HEK293T (cell line): ENCODE measurements at places on chromosomes 3 and 15.

DNA sequence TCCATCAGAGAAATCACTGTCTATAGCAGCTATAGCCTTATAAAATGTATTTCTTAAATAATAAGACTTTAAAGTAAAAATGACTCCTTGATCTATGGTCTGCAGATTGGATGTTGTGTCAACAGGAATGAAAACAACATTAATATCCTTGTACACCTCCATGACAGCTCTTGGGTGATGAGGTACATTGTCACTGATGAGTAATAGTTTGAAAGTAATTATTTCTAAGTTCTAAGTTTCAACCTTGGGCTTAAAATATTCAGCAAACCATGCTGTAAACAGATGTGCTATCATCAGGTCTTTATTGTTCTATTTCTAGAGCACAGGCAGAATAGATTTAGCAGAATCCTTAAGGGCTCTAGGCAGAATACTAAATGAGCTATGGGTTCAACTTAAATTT lies 568.2 kb upstream of the BCHE start:
- no peak for DNase-seq

GRCh38 chr3:61452535-61453090 lies 108.8 kb upstream of the PTPRG start:
- DNase-seq, result no peak

GRCh38 chr3:5022966-5023776 lies 43.9 kb downstream of the BHLHE40 start:
- DNase-seq, result no peak

DNA sequence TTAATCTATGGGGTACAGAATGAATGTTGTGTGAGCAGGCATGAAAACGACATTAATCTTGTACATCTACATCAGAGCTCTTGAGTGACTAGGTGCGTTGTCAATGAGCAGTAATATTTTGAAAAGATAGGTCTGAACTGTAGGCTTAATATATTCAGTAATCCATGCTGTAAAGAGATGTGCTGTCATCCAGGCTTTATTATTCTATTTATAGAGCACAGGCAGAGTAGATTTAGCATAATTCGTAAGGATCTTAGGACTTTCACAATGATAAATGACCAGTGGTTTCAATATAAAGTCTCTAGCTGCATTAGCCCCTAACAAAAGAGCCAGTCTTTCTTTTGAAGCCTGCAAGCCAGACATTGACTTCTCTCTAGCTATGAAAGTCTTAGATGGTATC lies 43.0 kb downstream of the NLGN1 start:
- DNase-seq, result no peak

DNA sequence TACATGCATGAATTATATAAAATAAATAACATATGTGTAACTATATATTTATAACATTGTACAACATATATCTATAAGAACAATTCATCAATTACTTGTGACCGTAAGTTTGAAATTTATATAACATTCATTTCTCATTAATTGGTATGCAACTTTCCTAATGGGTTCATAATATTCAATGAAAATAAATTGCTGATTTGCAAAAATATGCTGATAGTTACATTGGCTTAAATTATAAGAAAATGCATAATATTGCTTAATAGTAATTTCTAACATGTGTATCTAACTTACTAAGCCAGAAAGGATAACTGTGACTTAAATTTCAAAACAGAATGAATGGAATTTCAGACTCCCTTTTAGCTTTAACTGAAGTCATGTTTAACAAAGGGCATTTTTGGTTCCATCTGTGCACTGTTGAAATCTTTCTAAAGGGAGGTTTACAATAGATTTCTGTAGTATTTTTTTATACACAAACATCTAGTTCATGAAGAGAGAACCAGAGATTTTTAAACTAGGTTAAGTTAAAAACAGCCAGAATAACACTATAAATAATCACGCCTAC lies 310.9 kb downstream of the TBC1D5 start:
- no peak for DNase-seq

- DNase-seq, result no peak
Measured at GRCh38 chr15:68792901-68793766, 27.6 kb downstream of the ANP32A start.

DNA sequence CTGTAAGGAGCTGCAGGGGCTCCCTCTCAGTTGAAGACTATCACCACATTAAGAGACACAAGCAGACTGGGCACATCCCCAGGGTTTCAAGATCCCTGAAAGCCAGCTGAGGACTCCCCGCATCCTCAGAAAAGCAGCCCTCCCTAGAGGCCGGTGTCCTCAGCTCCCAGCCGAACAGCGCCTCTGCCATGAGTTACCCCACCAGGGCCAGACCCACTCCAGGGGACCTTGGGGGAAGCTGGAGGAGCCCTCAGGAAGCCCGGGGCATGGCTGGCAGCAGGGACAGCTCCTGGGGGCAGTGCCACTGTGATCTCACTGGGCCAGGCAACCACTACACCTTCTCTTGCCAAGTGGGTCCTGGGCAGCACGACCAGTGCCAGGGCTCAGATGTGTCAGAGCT lies 8.1 kb downstream of the KLF15 start:
- no peak for DNase-seq

DNA sequence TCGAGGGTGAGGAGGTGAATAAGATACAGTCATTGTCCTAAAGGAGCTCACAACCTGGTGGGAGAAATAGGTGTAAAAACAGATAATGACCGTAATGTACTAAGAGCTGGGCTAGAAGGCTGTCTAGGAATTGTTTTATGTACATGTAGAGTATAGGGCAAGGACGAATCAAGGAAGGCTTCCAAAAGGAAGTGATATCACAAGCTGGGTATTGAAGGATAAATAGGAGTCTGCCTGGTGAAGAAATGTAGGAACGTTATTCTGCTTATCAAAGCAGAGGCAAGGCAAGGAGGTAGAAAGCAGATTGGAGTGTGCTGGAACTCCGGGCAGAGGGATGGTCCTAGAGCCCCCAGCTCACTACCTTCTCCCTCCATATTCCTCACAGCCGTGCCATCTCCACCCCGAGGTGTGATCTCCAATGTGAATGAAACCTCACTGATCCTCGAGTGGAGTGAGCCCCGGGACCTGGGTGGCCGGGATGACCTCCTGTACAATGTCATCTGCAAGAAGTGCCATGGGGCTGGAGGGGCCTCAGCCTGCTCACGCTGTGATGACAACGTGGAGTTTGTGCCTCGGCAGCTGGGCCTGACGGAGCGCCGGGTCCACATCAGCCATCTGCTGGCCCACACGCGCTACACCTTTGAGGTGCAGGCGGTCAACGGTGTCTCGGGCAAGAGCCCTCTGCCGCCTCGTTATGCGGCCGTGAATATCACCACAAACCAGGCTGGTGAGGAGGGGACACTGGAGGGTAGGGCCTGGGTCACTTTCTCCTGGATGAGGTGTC lies 15.1 kb downstream of the EPHB3 start:
- no peak for DNase-seq

GRCh38 chr3:42961633-42962032 lies 17.5 kb upstream of the GASK1A start:
- peak; percentile 60 for DNase-seq

- DNase-seq, result no peak
Measured at GRCh38 chr15:97623091-97623661, 337.3 kb upstream of the ARRDC4 start.

GRCh38 chr3:126083511-126083912 lies 412 bp downstream of the SLC41A3 start:
- peak; percentile 59 for DNase-seq

DNA sequence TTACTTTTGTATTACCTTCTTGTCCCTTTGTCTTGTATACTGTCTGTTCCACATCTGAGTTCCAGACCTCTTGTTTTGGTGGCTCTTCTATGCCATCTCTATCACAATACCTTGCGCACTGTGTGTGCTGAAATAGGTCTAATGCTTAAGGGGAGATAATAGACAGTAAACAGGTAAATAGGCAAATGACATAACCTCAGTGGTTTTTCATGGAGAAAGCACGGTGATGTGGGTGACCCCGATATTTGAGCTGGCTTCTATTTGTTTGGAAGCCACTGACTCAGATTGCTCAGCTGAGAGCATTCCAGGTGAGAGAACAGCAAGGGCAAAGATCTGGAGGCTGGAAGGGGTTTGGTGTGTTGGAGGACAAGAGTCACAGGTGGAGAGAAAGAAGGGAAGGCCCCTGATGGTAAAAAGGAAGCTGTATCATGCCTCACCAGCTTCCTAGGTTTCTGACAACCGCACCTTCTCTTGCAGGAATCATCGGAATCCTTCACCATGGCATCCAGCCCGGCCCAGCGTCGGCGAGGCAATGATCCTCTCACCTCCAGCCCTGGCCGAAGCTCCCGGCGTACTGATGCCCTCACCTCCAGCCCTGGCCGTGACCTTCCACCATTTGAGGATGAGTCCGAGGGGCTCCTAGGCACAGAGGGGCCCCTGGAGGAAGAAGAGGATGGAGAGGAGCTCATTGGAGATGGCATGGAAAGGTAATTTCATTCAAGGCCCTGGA lies 795 bp downstream of the MCM2 start:
- DNase-seq, result no peak

- DNase-seq, result no peak
Measured at GRCh38 chr3:72113564-72113963, 328.6 kb upstream of the PROK2 start.

DNA sequence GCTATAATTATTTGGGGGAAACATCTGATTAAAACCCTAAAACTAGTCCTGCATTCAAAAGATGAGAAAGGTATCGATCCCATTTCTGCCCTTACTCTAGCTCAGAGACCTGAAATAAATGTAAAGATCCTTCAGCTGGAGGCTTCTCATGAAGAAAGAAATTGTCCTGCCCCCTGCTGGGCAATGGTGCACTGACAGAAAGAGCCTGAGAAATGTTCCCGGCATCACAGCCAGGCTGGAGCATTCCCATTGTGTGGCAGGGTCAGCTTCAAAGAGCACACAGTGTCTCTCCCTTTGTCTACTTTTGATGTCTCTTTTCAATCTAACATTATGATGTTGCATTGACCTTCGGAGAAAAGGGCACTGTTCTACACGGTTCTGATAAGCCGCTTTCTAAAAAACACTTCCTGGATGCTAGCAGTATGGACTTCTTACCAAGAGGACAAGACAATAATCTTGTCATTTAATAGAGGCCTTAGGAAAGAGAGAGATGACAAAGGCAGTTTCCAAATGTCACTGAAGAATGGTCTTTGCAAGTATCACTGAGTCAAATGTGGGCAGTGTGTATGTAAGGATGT lies 287.5 kb downstream of the MAGI1 start:
- DNase-seq, result peak; percentile 63

DNA sequence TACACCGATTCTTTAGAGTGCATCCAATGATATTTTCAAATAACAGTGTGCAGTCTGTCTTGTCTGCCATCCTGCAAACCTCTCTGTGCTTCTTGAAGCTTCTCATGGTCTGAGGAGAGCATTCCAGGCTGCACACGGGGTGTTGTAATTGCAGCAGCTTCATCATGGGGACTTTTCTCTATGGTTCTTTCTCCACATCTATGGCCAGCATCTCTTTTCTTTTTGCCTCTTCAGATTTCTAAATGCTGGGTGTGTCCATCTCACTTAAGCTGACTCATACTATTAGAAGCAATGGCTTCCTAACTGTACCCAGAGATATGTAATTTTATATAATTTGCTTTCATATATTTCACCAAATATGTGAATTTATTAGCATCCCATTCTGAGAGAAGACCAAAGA lies 63.8 kb upstream of the EPHB3 start:
- DNase-seq, result no peak

DNA sequence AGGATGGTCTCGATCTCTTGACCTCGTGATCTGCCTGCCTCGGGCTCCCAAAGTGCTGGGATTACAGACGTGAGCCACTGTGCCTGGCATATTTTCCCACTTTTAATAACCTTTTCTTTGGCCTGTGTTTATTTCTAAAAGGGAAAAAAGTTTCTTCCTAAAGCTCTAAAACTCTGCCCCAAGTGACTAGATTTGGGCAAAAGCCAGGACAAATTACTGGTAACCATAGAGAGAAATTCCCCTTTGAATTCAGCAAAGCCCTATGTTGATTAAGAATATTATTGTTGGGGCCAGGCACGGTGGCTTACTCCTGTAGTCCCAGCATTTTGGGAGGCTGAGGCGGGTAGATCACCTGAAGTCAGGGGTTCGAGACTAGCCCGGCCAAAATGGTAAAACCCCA lies 11.5 kb upstream of the TRPM7 start:
- DNase-seq, result no peak

- no peak for DNase-seq
Measured at GRCh38 chr3:69442771-69443311, 57.0 kb upstream of the FRMD4B start.

DNA sequence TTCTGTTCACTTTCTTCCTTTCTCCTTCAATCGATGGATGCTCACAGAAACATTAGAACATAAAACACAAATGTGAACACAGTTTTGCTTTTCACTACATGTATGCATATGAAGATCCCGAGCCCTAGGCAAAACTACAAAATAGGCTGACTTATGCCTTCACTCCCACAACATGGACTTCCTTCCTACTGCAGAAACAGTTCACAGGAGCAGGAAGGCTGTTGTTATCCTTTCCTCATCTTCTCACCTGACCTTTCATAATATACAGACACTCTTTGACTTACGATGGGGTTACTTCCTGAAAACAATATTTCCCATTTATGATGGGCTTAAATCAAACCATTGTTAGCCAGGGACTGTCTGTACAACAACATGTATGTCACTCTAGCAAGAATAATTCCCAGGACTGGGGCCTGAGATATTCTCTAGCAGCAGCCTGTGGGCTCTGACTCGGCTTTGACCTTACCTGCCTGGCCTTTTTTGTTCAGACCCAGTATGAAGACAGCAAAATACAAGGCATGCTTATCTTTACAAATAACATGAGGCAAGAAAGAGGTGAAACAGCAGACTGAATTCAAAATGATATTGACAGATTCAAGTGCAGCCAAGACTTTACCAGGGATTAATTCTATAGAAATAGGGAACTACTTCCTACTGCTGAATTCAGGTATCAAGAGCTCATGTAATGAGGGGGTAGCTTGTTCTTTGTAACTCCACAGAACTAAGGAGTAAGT lies 51.8 kb upstream of the PLXND1 start:
- DNase-seq, result no peak

- DNase-seq, result no peak
Measured at GRCh38 chr15:26421065-26421464, 351.8 kb downstream of the GABRB3 start.

DNA sequence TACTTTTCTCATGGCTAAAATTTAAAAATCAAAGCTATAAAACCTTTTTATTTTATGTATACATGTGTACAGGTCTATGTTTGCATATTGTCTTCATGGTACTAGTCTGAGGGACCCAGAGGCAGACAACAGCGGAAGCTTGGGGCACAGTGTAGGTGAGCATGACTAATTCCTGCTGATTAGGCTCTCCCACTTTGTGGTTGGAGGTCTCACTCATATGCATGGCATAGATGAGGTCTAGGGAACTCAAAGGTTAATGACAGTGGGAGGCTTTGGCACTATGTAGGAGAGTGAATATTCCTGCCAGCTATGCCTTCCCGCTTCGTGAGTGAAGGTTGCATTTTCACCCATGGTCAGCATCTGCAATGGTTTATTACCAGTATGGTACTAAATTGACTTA lies 47.5 kb upstream of the AADACL2 start:
- no peak for DNase-seq

- DNase-seq, result no peak
Measured at GRCh38 chr3:12300137-12300536, 11.3 kb downstream of the PPARG start.

GRCh38 chr3:31664031-31664430 lies 131.3 kb downstream of the STT3B start:
- no peak for DNase-seq
